ENCODE measurements at places on chromosomes 2 and 18. TPM values are rescaled to one million over a fixed set of nuclear protein-coding genes. Genes with fewer than 3 reads are reported as not detected.

GRCh38 chr2:30139131-30139870 lies 7.5 kb upstream of the YPEL5 start:
- no peak overlapping the region for H3K27ac ChIP-seq
- H3K4me1 ChIP-seq: peaks cover 6% of the 10 kb centered on the region
- no peaks in the 10 kb centered on the region for H3K36me3 ChIP-seq
- DNase-seq: no peak
- no peaks in the 10 kb centered on the region for H3K27me3 ChIP-seq

DNA sequence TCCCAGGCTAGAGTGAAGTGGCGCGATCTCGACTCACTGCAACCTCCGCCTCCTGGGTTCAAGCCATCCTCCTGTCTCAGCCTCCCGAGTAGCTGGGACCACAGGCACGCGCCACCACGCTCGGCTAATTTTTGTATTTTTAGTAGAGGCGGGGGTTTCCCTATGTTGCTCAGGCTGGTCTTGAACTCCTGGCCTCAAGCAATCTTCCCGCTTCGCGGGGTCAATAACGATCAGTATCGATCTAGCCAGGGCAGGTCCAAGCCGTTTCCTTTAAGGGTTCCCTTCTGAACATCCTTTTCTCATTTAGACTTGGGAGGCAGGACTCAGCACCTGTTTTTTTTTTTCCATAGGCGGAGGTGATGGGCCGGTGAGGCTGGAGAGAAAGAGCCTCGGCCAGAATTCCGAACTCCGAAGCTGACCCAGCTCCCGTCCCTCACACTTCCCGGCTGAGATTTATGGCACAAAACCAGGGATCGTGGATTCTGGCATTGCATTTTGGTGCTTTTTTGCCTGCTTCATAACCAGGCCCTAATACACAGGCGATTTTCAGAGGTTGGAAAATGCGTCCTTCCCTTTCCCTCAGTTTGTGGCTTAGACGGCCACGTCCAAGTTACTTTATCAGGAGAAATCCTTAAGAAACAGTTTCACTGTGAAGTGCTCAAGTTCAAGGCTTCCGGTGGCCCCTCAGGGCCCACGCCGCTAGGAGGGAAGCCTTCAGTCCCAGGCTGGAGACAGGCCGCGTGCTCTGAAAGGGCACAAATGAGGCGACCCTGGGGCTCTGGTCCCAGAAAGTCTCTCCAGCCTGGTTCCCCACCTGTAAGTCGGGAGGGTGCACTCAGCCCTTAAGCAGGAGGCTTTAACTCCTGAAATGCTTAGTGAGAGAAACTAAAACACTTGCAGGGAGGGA lies 998 bp upstream of the SLC66A3 start:
- no peak for DNase-seq
- H3K27me3 ChIP-seq: peaks cover 57% of the 10 kb centered on the region
- no peaks in the 10 kb centered on the region for H3K36me3 ChIP-seq
- no peak overlapping the region for H3K27ac ChIP-seq
- H3K4me1 ChIP-seq: peaks cover 2% of the 10 kb centered on the region

DNA sequence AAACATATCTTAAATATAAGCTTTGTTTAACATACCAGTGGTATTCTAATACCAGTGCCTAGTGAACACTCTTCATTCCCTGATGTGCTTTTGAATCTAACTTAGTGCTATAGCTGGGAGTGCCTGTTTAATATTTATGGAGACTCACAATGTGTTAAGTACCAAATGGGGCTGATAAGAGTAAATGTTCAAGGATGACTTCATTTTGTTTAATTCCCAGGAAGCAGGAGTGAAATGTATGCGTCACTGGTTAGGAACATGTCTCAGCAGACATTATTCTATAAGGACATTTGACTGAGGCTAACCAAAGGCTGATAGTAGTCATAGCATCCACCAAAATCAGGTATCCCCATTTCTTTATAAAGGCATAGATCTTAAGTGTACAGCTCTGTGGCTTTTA lies 31.7 kb upstream of the LINC00305 start:
- H3K27me3 ChIP-seq: no peaks in the 10 kb centered on the region
- H3K27ac ChIP-seq: no peak overlapping the region
- no peaks in the 10 kb centered on the region for H3K4me1 ChIP-seq
- no peak for DNase-seq
- H3K4me3 ChIP-seq: no peak overlapping the region
- no peaks in the 10 kb centered on the region for H3K36me3 ChIP-seq

DNA sequence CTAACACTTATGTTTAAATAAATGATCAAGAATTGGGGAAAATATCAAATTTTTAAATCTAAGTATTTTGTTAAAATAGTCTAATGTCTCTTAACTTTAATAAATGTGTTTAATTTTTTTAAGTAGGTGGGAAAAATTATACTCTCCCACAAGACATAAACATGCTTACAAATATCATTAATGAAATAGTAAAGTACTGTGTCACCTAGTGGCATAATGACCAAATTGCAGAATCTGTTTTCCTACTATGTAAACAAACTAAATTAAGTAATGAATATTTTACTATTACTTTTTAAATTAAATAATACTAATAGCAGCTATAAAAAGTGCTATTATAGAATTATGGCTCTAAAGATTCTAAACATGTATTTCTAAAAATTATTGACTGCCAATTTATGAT lies 52.0 kb upstream of the CHAC2 start:
- H3K4me1 ChIP-seq: no peaks in the 10 kb centered on the region
- peaks cover 5% of the 10 kb centered on the region for H3K36me3 ChIP-seq
- no peak overlapping the region for H3K27ac ChIP-seq
- no peak overlapping the region for H3K4me3 ChIP-seq
- H3K27me3 ChIP-seq: no peaks in the 10 kb centered on the region

- H3K4me3 ChIP-seq: no peak overlapping the region
- peaks cover 7% of the 10 kb centered on the region for H3K4me1 ChIP-seq
- no peaks in the 10 kb centered on the region for H3K27me3 ChIP-seq
- no peaks in the 10 kb centered on the region for H3K36me3 ChIP-seq
- H3K27ac ChIP-seq: no peak overlapping the region
- DNase-seq: no peak
These were observed 594.8 kb downstream of the METTL4 start for GRCh38 chr18:1976484-1976883.

DNA sequence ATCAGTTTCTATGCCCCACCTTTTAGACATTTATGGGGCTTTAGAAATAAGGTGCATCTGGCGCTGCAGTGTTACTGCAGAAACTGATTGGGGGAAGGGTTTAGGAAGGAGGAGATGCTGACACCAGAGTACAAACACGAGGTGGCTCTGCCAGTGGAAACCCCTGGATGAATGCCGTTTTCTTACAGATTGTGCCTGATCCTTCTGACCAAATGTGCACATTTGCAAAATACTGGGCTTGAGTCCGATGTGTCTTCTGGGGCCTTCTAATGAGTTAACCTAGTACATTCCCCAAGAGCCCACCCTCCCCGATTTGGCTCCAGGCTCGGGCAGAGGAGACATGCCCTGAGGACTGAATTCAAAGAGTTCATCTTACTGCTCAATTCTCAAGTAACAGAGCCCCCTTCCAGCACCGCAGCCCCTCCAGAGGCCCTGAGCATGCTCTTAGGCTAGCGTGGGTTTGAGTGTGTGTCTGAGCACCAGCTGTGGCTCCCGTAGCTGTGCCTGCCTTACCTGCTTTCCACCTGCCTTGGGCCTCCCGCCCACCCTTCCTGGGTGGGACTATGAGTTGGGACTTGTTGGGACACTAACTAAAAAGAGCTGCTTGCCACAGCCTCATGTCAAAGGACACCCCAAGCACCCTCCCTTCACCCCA lies 116.7 kb upstream of the COPS8 start:
- H3K4me3 ChIP-seq: no peak overlapping the region
- H3K36me3 ChIP-seq: no peaks in the 10 kb centered on the region
- H3K27ac ChIP-seq: no peak overlapping the region
- peaks cover 16% of the 10 kb centered on the region for H3K4me1 ChIP-seq
- H3K27me3 ChIP-seq: no peaks in the 10 kb centered on the region

DNA sequence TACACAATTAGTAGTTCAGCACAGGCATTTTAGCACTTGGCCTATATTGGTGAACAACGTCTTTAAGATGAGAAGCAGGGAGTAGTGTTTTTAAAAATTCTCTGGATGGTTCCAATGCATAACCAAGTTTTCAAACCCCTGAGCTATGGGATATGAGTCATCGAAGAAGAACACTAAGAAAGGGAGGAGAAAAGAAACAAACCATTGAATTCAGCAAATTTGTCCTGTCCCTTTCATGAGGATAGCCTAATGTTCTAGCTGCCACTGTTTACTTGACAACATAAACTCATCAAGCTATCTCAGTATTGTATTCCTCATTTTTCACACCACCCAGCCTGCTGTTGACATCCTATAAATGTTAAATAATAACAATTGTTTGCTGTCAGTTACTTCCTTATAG lies 158.0 kb downstream of the BARD1 start:
- H3K4me1 ChIP-seq: no peaks in the 10 kb centered on the region
- no peak overlapping the region for H3K27ac ChIP-seq
- H3K36me3 ChIP-seq: no peaks in the 10 kb centered on the region

DNA sequence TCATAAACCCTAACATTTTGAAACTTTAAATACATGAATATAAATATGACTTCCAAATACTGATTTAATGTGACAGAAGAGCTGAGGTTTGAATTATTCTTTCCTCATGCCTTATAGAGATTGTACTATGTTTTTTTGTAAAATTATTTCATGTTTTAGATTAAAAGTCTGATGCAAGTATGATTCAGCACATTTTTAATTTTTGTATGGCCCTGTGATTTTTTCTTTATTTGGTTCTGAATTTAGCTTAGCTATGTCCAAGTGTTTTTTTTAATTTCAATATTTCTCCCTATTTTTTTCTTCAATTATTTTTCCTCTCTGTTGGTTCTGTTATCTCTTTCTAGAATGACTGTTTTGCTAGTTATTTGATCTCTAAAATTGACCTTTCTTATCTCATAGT lies 552.1 kb downstream of the XIRP2 start:
- DNase-seq: no peak
- no peak overlapping the region for H3K4me3 ChIP-seq

Gene G6PC2
- not detected for total RNA-seq

Gene LRATD1
- total RNA-seq: 2.9 TPM

DNA sequence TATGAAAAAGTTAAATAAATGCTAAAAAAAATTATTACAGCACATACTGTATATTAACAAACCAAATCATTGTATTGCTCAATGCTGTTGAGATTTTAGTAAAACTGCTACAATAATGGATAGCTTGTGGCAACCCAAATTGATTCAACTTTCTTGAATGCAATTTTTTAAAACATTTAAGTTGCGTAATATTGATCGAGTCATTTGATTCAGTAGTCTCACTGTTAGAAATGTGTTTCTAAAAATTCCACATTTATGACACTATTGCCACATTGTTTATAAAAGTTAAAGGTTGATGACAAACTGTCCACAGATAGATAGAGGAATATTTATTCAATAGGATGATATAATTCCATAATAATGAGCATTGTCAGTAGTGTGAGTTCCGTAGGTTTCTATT lies 640.7 kb upstream of the CRIM1 start:
- H3K4me1 ChIP-seq: no peaks in the 10 kb centered on the region
- H3K4me3 ChIP-seq: no peak overlapping the region
- no peak for DNase-seq
- H3K27ac ChIP-seq: no peak overlapping the region

Gene IL1F10
- total RNA-seq: not detected

Gene ASB18
- total RNA-seq: not detected

GRCh38 chr2:18860179-18860578 lies 270.8 kb upstream of the NT5C1B start:
- no peak overlapping the region for H3K27ac ChIP-seq
- no peaks in the 10 kb centered on the region for H3K4me1 ChIP-seq

GRCh38 chr2:150544731-150545130 lies 57.3 kb upstream of the RND3 start:
- H3K27ac ChIP-seq: no peak overlapping the region
- no peaks in the 10 kb centered on the region for H3K27me3 ChIP-seq
- H3K36me3 ChIP-seq: no peaks in the 10 kb centered on the region
- DNase-seq: no peak
- H3K4me1 ChIP-seq: no peaks in the 10 kb centered on the region
- H3K4me3 ChIP-seq: no peak overlapping the region

DNA sequence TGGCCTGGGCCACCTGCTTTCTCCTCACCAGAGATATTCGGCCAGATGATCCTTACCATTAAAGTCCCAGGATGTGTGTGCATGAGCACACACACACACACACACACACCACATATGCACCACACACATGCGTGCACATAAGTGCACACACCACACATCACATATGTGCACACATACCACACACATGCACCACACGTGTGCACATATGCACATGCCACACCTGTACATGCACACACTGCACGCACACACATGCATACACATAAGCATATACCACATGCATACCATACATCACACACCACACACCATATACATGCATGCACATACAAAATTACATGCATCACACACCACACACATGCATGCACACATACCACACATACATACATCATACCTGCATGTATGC lies 38.7 kb downstream of the RPL37A start:
- H3K4me3 ChIP-seq: no peak overlapping the region
- no peak for DNase-seq
- no peaks in the 10 kb centered on the region for H3K36me3 ChIP-seq
- H3K27ac ChIP-seq: no peak overlapping the region

DNA sequence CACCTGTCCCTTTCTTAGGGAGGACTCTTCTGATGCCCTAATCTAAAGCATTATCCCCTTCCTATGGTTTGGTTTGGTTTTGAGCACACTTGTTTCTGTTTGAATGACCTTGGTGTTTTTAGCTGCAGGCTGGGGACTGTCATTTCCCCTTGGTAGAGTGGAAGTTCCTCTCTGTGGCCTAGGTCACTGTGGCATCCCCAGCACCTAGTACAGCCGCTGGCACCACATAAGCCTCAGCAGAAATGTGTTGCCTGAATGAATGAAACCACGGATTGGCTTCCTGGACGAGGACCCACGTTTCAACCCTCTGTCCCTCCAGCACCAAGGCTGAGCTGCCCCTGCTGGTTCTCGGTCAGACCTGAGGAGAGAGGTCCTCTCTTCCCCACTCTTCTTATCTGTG lies 159.9 kb downstream of the CTIF start:
- H3K36me3 ChIP-seq: no peaks in the 10 kb centered on the region
- H3K4me3 ChIP-seq: no peak overlapping the region
- no peak overlapping the region for H3K27ac ChIP-seq
- H3K4me1 ChIP-seq: no peaks in the 10 kb centered on the region

Gene OST4
- 256 TPM for total RNA-seq

Gene MROH2A
- total RNA-seq: not detected

- H3K4me3 ChIP-seq: no peak overlapping the region
- H3K27me3 ChIP-seq: no peaks in the 10 kb centered on the region
- no peaks in the 10 kb centered on the region for H3K4me1 ChIP-seq
These were observed 131.6 kb downstream of the BCL2 start for GRCh38 chr18:63187791-63188460.

Gene FN1
- 52.0 TPM for total RNA-seq

GRCh38 chr2:6449343-6449742 lies 416.4 kb downstream of the CMPK2 start:
- no peaks in the 10 kb centered on the region for H3K36me3 ChIP-seq
- no peaks in the 10 kb centered on the region for H3K27me3 ChIP-seq
- peak; percentile 20 for DNase-seq
- H3K27ac ChIP-seq: no peak overlapping the region

- no peaks in the 10 kb centered on the region for H3K36me3 ChIP-seq
- no peaks in the 10 kb centered on the region for H3K27me3 ChIP-seq
- DNase-seq: no peak
- H3K27ac ChIP-seq: no peak overlapping the region
- no peak overlapping the region for H3K4me3 ChIP-seq
- peaks cover 26% of the 10 kb centered on the region for H3K4me1 ChIP-seq
These were observed 127.7 kb downstream of the DTNA start for GRCh38 chr18:34837769-34838272.

Gene PASK
- 20.3 TPM for total RNA-seq

- H3K4me3 ChIP-seq: peak overlapping the region; percentile 66
- peaks cover 21% of the 10 kb centered on the region for H3K4me1 ChIP-seq
- peaks cover 11% of the 10 kb centered on the region for H3K27me3 ChIP-seq
- no peak overlapping the region for H3K27ac ChIP-seq
- peak; percentile 40 for DNase-seq
These were observed 1.7 kb downstream of the CYBRD1 start for GRCh38 chr2:171524018-171524401.

Data from neural progenitor cell (in vitro differentiated cells).